ENCODE measurements at places on chromosomes 11 and 22.
A peak's percentile ranks its signal among the peaks of the same experiment; 100 is the strongest.

DNA sequence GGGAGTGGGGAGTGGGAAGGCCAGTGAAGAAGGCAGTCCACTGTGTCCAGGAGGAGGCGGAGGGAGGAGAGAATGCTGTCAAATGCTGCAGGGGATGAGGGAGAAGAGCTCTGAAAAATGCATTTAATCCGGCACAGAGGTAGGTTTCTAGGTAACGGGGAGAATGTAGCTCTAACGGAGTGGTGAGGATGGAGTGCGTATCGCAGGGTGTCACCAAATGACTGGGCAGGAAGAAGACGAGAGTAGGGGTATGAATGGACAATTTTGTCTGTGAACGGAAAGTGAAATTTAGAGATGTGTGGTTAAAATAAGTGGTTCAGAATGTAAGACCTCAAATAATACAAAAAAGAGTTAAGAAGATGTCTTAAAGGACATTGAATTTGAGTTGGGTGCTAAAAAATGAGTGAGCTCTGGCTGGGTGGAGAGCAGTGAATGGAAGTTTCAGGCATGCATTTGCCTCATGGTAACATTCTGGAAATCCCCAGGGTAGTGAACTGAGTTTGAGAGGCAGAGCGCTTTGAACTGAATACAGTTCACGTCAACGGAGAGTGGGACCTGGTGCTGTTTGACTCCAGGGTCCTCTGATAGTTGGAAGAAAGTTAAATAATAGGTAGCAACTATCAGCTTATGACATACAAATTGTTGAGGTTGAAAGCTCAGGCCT lies 81.3 kb upstream of the CADM1 start:
- DNase-seq, result no peak

GRCh38 chr11:74680035-74680671 lies 51.1 kb downstream of the CHRDL2 start:
- no peak for DNase-seq

DNA sequence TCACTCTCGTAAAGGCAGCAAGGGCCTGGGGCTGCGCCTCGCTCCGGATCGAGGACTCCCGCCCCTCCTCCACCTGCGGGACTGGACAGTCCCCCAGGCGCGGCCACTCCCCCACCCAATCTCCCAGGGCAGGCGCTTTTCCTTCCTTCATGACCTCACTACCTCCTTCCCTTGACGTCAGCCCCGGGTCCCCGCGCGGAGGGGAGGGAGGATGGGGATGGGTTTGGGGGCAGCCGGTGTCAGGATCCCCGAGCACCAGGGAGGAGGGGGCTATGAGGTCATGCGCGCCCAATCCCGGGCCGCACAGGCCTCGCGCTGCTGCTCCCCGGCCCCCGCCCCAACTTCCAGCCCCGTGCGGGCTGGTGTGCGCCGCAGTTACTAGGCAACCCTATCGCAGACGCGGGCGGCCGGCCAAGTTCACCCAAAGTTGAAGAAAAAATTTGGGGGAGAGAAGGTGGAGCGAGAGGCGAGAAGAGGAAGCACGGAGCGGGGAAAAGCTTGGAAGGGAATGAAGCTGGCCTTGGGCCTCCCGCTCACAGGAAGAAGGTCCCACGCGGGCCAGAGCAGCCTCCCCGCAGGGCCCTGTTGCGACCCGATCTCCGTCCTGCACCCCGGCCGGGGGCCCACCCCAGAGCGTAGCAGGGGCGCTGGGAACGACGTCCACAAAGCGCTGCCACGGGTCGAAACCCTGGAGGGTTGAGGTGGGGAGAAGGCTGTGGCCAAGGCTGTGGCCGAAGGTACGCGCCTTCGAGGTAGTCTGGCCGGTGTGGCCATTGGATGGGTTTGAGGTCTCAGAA lies 8.3 kb downstream of the WT1 start:
- no peak for DNase-seq

DNA sequence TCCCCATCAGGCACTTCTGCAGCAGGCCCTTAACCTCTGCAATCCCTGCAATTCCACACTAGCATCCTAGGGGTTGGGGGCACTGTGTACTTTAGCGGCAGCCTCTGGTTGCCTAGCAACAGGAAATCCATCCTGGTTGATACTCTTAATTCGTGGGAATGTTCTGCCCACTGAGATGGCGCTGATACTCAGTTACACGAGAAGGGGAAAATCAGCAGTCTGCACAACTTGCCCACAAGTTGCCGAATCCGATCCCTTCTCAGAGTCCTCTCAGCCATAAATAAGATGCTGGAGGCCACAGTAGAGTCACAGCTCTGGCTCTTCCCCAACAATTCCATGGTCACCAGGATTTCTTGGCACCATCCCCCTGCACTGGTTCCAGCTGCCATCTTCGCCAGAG lies 57.6 kb upstream of the CRYBB3 start:
- peak; percentile 22 for DNase-seq

DNA sequence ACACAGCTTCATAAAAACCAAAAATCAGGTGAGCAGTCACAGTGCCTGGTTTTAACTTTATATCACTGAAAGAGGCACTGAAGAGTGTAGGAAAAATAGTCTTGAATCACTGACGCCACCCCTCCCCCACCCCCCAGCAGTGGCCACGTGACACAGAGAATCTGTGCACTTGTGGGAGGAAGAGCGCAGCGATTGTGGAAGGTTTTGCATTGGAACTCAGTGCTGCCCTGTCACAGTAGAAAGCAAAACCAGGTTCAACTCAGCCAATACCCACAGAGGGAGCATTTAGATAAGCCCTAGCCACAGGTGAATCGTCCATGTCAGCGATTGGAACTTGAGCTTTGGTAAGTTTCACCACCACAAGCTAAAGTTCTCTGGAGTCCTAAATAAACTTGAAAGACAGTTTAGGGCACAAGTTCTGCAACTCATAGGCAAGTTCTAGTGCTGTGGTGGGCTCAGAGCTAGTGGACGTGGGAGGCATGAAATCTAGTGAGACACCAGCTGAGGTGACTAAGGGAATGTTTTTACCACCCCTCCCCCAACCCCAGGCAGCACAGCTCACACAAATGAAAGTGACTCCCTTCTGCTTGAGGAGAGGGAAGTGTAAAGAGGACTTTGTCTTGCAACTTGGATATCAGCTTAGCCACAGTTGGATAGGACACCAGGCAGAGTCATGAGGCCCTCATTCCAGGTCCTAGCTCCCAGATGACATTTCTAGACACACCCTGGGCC lies 13.3 kb downstream of the OR52B2 start:
- no peak for DNase-seq

DNA sequence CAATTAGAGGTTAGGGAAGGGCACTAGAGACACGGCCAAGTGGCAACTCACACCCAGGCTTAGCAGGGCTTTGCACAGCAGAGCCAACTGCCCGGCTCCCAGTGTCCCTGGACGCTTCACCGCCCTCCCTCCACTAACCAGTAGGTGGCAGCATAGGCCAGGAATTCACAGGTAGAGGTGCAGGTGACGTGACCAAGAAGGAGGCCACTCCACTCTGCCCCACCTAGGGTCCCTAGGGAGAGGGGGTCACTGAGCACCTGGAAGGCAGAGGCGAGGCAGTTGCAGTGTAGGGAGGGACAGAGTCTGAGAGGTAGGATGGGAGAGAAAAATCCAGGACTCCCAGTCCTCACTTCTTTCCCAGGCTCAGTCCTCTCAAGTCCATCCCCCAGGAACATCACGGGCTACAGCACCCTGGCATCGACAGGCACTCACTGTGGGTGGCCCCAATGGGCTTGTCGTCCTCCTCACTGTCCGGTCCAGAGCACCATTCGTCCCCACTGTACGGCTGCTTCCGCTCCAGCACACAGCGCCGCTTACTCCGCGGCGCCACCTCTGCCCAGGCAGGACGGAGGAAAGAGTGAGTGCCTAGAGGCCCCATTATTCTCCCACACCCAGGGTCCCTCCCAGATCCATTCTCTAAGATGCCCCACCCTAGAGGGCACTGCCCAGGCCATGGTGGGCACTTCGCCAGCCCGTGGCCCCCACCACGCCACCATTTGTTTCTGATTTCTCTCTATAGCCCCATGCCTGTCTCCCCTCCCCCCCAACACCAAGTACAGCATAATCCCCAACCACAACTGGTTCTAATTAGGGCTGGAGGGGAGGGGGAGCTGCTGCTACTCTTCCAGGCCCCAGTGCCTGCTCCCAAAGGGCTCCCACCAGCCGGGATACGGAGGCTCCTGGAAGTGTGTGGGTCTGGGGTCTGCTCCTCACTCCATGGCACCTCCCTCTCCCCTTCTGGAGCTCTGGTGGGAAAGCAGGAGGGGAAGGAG lies 18.4 kb downstream of the BCL9L start:
- peak; percentile 81 for DNase-seq

DNA sequence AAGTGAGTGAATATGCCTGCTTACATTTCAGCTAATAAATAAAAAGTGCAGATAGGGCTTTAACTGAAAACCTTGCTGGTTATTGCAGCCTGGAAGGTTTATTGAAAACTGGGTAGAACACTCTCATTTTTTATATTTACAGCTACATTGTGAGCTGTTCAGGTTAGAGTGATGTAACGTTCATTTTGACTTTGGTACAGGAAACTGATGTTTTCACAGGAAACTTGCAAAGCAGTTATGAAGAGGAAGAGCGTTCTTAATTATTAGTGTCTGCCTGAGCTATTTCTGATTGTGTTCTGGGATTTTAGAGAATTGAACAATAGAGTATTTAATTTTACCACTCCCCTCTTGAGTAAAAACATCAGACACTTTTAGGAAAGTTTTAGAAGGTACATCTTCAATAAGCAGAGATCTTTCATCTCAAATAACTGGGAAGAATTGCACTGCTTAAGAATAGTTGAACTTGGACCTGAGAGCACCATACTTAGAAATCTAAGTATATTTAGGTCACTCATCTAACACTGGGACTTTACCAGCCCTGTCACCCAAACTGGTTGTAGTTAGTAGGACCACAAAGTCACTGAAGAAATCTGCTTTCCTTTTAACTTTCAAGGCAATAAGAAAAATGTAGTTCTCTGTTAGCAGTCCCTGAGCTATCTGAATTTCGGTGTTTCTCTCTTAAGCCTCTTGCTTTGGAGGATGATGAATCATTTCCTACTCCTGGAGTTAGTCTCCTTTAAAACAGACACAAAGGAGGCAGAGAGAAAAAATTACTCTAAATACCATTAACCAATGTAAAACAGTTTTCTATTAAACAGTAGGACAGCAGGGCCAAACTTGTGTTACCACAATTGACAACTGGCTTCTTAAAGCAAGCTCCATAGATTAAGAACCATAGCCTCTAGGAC lies 128.6 kb upstream of the DDI1 start:
- DNase-seq, result no peak

DNA sequence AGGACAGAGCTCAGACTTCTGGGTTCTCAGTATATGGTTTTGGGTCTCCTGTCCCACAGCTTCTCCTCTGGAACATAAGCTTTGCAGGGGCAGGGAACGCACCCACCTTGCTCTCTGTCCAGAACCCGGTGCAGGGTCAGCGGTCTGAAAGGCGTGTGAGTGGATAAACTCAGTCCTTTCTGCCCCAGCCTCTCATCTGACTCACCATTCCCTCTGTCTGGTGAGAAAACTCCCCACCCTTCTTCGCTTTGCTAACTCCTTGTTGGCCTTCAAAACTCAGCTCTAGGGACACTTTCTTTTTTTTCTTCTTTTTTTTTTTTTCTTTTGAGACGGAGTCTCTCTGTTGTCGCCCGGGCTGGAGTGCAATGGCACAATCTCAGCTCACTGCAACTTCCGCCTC lies 68.9 kb upstream of the NUP50 start:
- no peak for DNase-seq

- no peak for DNase-seq
These were observed 454.0 kb upstream of the DDI1 start for GRCh38 chr11:103582351-103582909.

GRCh38 chr11:23425381-23425780 lies 565.1 kb upstream of the CCDC179 start:
- no peak for DNase-seq
